ENCODE measurements at places on chromosomes 4 and X. TPM values are rescaled to one million over a fixed set of nuclear protein-coding genes. Genes with fewer than 3 reads are reported as not detected.

DNA sequence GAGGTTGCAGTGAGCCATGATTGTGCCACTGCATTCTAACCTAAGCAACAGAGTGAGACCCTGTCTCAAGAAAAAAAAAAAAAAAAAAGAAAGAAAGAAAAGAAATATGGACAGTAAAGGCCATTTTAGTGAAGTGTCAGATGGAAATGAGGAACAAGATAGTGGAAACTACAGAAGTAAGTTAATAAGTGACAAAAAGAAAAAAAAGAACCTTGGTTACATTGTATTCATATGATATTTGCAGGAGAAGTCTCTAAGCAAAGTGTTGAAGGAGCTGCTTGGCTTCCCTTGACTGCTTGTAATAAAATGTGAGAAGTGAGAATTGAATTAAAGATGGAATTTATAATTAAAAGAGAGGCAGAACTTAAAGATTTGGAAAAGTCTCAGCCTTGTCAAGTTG is 73.2 kb downstream of the HOPX start:
- no peak for DNase-seq

The NLRP2B gene
- total RNA-seq, result not detected

The HELT gene
- not detected for total RNA-seq

The CITED1 gene
- total RNA-seq, result 2.1 TPM

The IQSEC2 gene
- 45.1 TPM for total RNA-seq

The PGRMC1 gene
- total RNA-seq, result 28.3 TPM

The ZNF141 gene
- total RNA-seq, result 16.7 TPM

The AMER1 gene
- 3.5 TPM for total RNA-seq

The VEGFC gene
- total RNA-seq, result 8.7 TPM

GRCh38 chr4:8763966-8764901 is 107.4 kb downstream of the HMX1 start:
- DNase-seq, result no peak

Data from upper lobe of left lung (tissue), 6 donors.